Urinary bladder (tissue), 4 donors: ENCODE measurements at places on chromosomes 11 and 22. TPM values are rescaled to one million over a fixed set of nuclear protein-coding genes. Genes with fewer than 3 reads are reported as not detected.

DNA sequence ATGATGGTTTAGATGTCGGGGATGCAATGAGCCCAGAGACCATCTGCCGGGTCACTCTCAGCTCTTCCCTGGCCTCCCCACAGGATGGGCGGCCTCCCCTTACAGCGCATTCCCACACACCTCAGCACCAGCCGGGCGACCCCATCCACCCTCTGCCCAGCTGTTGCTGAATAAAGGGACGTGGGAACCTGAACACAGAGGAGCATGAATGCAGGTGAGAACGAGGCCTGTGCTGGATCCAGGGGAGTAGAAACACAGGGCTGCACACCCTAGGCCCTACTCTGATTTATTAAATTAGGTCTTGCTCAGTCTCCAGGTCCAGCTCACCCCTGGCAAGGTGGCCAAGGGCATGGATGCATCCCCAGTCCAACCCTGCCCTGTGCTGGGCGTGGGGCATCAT lies 180.5 kb downstream of the CTTN start:
- no peak for DNase-seq

- no peak for DNase-seq
Measured at GRCh38 chr11:116262370-116262769, 510.4 kb downstream of the BUD13 start.

The NEFH gene
- polyA plus RNA-seq = 1.1 TPM

DNA sequence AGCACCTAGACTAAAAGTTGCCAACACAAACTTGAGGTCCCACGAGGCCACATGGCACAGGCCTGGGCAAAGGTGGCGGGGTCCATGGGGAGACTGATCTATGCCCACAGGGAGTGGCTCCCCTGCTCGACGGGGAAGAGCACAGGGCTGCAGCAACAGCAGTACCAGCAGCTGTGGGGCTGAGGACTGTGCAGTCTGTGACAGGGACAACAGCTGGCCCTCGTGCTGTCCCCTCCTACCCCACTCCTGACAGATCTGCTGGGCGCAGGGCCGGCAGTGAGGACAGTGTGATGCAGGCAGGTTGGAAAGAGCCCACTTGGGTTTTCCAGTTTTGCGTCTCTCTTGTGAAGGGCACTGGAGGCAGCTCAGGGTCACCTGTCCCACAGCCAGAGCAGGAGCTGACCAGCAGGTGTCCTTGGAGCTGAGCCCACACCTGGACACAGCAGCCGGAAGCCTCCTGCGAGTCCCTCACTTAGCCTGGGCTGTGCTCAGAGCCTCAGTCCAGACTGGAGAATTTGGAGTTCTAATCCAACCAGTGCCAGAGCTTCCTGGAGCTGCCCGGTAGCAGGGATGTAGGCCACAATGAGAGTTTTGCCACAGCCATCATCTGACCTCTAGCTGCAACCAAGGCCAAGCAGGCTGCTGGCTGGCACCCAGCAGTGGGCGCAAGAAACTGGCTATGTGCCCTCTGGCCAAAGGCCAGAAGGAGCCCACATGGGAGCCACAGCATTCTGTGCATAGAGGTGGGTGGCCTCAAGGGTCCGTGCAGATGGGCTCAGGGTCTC lies 3.6 kb upstream of the GAS2L1 start:
- no peak for DNase-seq

The E2F8 gene
- 0.41 TPM for polyA plus RNA-seq

DNA sequence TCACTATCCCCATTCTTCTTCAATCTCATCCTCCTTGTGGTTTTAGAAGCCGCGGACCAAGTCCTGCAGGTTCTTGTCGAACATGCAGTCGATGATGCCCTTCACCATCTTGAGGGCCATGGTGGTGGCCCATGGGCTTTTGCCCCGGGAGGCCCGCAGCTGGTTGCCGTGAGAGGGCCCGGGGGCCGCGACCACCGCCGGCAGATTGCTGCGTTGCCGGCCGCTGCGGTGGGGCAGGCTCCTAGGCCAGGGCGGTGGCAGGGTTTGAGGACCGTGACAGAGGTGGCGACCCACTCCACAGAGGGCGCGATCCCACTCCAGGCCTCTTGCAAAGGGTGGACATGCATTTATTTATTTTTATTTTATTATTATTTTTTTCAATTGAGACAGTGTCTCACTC lies 67.0 kb downstream of the APOL5 start:
- DNase-seq = no peak

DNA sequence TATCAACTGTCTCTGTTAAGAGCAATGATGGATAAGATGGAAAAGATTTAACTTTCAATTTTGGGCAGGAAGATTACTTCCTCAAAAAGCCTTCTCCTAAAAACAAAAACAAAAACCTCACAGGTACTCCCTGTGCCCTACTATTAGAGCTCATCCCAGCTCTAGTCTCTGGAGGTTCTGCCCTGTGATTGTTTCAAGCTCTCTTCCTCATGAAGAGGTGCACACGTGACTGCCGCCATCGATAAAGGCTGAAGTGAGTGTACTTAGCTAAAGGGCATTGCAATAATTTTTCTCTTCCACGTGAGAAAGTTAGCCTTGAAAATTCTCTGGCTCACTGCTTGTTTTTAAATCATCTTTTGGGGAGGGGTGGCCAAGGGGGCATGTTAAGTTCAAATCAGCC lies 36.6 kb downstream of the MPPED2 start:
- DNase-seq = no peak

DNA sequence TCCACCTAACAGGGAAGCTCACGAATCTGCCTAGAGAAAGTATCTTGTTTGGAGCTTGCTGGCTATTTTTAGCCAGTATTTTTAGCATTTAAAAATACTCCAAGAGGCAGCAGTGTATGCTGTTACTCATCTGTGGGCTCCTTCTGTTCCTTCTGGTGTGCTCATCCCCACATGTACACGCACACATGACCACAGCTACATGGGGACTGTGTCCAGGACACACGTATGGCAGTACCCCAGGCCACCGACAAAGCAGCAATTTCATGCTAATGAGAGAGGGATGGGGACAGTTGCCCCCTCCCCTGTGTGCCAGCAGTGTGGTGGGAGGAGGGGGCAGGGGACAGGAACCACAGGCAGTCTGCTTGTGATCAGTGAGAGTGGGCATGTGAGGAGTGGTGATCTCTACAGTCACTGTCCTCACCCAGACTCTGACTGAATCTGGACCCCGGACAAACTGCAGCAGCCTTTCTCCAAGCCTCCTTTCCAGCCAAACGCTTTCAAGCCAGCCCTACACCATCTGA lies 16.4 kb downstream of the USP2 start:
- DNase-seq = no peak

The CCDC87 gene
- polyA plus RNA-seq = 0.43 TPM

GRCh38 chr11:78020246-78020645 lies 2.8 kb downstream of the KCTD14 start:
- no peak for DNase-seq

The OVOL1 gene
- 5.1 TPM for polyA plus RNA-seq

The SHISAL1 gene
- 21.1 TPM for polyA plus RNA-seq

- no peak for DNase-seq
Measured at GRCh38 chr22:44411226-44412135, 86.6 kb downstream of the RTL6 start.

The APOBEC3H gene
- 0.24 TPM for polyA plus RNA-seq
